ENCODE measurements at places on chromosomes 6 and 20. TPM values are rescaled to one million over a fixed set of nuclear protein-coding genes. Genes with fewer than 3 reads are reported as not detected.

DNA sequence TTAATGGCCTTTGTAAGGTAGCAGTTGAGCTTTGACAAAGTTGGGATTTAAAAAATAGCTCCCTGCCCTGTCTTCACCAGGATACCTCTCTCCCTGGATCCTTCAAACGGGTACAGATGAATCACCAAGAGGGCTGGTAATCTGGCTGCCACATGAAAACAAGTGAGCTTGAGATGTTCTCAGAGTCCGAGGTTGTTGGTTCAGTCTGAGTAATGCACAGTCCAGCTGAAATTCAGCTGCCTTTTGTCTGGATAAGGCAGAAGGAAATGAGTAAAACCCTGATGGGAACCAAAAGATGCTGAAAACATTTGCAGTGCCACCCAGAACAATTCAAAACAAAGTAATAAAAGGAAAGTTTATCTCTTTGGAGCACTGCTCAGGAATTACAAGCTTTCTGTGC is 86.8 kb downstream of the GJA1 start:
- DNase-seq: no peak

GRCh38 chr20:33007376-33008335 is at the start of gene BPIFB2:
BPIFB2 (plus strand) TSS chr20:33007704; CDS start chr20:33008575, 871 bp downstream.
- no peak for DNase-seq

- DNase-seq: no peak
Measured at GRCh38 chr6:13303668-13304017, 24.7 kb downstream of the TBC1D7 start.

GRCh38 chr6:128531696-128532095 is 11.3 kb upstream of the PTPRK start:
- no peak for DNase-seq

- no peak for DNase-seq
Measured at GRCh38 chr6:28651161-28651560, 125.5 kb downstream of the GPX5 start.

- no peak for DNase-seq
Measured at GRCh38 chr6:4402477-4402976, 267.2 kb upstream of the ECI2 start.

DNA sequence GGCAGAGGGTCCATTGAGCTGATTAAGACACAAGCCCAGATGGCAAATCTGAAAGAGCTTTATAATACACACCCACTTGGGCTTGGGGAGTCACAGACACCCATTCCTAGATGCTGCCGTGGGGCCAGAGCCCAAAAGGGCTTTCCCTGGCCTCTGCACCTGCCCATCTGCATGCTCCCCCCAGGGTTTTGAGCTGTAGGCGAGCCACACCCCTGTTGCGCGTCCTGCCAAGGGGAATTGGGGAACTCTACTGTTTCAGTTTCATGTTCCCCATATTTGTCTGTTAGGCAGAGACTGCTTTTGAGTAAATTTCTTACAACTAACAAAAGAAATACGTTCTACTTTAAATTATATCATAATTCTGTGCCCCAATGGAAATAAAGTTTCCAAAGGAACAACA is 52.9 kb upstream of the FNDC1 start:
- DNase-seq: no peak

Gene RBPJL
- total RNA-seq: not detected

Gene BMP7
- total RNA-seq: not detected

Gene KCNQ2
- total RNA-seq: not detected

Gene GGTLC1
- total RNA-seq: not detected

Data from activated T-cell treated with anti-CD3 and anti-CD28 coated beads, Interleukin-2, amount 50 U/mL, for 4 hours (primary cell).